ENCODE measurements at places on chromosomes 11 and 22. TPM values are rescaled to one million over a fixed set of nuclear protein-coding genes. Genes with fewer than 3 reads are reported as not detected.
A peak's percentile ranks its signal among the peaks of the same experiment; 100 is the strongest.

DNA sequence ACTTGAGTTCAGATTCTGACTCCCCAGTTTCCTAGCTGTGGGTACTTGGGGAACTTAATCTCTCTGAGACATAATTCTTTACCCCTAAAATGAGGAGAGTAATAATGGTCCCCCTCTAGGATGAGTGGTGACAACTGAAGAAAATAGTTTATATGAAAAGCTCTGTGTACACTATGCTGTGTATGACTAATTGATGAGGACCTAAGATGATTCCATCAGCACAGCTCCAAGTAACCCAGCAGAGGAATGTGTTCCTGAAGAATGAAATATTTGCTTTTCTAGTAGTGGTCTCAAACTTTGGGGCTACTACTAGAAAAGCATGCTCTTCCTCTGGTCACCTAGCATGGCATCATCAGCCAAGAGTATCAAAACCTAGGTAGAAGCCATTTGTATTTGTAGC is 217.3 kb upstream of the NARS2 start:
- DNase-seq: no peak

DNA sequence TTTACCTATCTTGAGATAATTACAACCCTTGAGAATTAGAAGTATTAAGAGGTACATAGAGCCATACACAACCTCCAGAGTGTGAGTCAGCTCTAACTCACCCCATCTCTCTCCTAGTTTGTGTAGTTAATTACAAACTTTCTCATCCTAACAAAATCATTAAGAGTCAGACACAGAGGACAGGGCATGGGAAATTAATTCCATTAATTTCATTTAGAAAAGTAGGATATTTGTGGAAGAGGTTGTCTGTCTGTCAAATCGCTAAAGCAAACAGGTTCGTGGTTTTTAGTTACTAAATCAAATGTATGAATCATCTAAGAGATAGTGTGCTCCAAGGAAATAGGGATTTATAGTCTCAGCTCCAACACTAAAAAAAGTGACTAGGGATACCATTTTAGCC is 1261.4 kb upstream of the TENM4 start:
- peak; percentile 4 for DNase-seq

GRCh38 chr11:37107831-37108230 is 509.8 kb upstream of the RAG2 start:
- no peak for DNase-seq

- no peak for DNase-seq
These were observed 455.9 kb upstream of the CNTN5 start for GRCh38 chr11:98564881-98565280.

Gene POGLUT3
- 60.0 TPM for total RNA-seq

DNA sequence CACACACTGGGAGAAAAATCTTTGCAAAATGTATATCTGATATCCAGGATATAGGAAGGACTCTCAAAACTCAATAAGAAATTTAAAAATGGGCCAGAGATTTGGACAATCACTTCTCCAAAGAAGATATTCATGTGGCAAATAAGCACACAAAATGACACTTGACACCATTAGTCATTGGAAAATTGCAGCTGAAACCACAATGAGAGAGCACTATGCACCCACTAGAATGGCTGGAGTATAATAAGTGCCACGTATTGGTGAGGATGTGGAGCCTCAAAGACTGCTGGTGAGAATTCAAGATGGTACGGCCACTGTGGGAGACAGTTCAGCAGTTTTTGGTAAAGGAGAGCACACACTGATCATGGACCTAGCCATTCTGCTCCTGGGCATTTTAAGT is 12.8 kb upstream of the OSBPL5 start:
- DNase-seq: peak; percentile 28

DNA sequence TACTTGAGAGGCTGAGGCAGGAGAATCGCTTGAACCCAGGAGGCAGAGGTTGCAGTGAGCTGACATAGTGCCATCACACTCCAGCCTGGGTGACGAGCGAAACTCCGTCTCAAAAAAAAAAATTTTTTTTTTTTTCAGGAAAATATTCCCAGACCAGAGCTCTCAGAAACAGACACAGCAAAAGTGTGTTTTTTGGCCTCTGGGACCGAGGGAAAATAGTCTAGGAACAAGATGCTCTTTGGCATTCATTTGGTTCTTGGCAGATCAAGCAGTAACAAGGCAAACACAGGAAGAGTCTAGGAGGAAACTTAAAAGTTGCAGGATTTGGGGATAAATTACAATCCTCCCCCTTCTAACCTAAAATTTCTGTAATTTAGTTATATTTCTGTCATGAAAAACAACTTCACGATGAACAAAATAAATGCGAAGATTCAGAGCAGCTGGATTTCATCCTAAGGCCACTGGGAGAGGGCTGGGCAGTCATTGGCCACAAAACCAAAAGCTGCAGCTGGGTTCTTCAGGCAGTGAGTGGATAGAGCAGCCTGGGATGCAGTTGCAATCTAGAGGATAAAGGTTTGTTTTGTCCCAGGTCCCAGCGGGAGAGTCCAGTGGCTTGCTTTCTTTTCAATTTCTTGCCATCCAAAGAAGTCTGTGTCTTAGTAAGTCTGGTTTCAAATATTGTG is 19.7 kb downstream of the ATG16L2 start:
- peak; percentile 41 for DNase-seq

DNA sequence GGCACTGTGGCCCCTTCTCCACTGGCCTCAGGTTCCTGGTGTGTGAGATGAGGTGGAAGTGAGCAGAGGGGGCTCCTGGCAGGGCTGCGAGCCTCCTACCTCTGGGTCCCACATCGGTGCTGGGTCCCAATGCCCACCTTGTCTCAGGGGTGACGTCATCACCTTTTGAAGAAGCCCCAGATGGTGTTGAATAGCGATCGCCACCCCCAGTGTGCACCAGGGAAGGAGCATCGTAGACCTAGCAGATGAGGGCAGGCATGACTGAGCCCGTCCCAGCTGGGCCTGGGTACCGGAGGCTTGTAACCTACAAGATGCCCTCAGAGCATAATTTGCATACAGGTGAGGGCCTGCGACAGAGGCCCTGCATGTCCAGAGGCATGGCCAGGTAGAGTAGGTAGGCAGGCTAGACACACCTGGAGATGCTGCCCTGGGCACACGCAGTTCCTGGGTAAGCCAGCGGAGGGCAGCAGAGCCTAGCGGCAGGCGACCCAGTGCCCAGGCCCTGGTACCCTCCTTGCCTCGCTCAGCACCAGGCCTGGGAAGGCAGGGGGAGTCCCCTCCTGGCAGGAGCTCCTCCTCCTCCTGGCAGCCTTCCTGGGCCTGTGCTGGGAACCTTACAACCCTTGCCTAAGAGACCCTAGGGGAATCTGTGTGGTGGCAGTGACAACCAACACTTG is 52.5 kb downstream of the TPCN2 start:
- DNase-seq: peak; percentile 70

GRCh38 chr11:114610550-114610949 is 15.0 kb upstream of the NXPE4 start:
- no peak for DNase-seq

Gene UCP2
- 6.1 TPM for total RNA-seq

DNA sequence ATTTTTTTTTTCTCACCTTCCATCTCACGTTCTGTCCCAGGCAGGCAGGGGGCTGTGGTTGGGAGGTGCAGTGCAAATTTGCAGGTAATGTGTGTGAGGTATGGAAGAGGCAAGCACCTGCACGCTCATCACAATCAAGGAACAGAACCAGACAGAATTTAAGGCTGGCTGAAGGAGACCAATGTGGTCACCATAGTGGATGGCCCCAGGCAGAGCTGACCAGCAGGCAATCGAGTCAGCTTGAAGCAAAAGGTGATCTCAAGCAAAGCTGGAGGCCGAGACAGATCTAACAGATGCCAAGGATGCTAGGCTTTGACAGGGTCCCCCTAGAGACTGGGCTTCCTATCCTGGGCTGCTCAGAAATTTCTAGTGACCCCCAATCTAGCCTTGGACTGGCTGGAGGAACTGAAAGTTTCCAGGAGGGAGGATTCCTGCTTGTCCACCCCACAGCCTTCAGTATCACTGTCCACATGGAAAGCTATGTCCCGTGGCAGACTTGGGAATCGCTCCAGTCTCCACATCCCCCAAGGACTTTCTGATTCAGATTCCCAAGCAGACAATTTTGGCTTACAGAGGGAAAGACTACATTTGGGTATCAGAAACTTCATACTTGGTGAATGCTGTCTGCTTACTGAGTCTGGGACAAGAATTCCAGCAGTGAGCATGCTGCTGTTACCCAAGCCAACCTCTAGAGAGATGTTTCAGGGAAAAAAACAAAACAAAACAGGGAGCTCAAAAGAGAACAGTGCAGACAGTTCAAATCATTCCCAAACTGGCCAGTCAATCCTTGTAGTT is 9.0 kb upstream of the MICAL3 start:
- no peak for DNase-seq

GRCh38 chr22:36874736-36875135 is 13.9 kb downstream of the NCF4 start:
- DNase-seq: no peak

Gene TUB
- total RNA-seq: 1.9 TPM

DNA sequence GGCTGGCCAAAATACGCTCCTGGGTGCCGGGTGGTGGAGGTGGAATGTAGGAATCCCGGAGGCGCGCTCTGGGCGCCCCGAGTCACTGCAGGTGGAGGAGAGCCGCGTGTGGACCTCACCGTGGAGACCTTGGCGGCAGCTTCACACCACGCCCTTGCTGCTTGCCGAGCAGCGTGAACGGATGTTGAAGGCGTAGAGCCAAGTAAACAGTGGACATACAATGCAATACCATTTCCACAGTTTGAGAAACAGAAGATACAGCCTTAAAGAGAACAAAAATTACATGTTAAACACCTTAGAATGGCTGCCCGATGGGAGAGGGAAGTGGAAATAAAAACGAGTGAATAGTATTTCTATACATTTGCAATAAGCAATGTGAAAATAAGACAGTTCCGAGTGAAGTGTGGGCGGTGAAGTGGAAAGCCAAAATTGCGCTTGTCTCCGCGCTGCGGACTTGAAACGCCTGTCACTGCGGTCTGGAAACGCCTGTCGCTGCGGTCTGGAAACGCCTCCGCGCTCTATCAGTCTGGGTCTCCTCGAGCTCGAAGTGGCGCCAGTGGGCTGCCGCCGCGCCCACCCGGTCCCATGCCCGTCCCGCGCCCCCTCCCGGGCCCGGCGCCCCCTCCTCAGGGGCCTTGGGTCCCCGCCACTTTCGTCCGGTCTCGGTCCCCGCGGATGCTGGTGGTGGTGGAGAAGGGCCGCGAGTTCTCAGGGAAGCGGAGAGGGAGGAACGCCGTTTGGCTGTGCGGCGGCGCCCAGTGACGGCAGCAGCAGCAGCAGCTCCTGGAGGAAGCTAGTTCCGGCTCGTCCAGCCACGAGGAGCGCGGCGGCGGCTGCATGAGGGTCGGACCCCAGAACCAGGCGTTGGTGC is 1.6 kb downstream of the NCR3LG1 start:
- peak; percentile 82 for DNase-seq

DNA sequence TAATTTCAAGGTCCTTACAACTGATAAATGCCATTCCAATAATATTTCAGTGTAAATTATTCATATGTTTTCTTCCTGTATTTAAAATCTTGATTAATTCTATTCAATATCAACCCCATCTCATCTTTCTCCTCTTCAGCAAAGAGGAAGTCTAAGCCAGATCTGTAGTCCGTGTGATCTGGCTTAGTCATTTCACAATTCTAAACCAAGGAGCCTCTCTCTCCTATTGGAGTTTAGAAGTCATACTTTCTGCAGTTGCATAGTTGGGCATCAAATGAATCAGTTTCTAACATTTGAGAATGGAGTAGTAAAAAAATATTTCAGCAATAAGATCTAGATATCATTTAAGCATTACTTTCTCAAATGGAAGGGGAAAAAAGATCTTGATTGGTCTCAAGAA is 354.9 kb downstream of the JRKL start:
- no peak for DNase-seq

GRCh38 chr11:12359761-12360160 is 17.6 kb upstream of the PARVA start:
- DNase-seq: no peak

GRCh38 chr11:26946257-26946716 is 47.6 kb upstream of the FIBIN start:
- DNase-seq: peak; percentile 61

DNA sequence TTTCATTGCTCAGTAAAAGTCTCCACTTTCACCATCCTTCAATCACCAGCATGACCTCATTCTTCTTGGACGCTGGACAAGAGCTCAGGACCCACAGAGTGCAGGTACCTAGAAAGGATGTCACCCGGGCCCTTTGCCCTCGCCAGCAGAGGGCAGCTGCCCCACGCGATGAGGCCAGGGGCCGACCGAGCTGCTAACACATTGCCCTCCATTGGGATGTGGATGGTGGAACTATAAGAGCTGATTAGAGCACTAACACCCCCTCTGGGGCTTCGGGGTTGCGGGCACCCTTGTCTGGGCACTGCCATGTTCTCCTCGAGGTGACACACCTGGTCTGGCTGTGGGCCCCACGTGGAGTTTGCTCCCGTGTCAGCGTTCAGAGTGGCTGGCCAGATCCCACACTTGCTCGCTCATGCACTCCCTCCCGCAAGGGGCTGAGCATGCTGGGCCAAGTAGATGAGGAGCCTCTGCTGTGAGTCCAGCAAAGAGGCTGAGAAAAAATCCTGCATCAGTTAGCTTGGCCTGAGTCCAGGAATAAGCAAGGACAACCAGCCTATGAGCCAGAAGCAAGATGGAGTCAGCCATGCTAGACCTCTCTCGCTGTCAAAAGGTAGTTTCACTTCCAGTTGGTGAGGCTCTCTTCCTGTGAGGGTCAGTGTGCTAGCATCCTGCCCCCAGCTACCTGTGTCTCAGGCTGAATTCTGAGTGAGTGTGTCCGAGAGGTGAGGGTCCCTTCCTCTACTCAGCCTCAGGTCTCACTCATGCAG is 9.8 kb downstream of the KRTAP5-6 start:
- DNase-seq: no peak

DNA sequence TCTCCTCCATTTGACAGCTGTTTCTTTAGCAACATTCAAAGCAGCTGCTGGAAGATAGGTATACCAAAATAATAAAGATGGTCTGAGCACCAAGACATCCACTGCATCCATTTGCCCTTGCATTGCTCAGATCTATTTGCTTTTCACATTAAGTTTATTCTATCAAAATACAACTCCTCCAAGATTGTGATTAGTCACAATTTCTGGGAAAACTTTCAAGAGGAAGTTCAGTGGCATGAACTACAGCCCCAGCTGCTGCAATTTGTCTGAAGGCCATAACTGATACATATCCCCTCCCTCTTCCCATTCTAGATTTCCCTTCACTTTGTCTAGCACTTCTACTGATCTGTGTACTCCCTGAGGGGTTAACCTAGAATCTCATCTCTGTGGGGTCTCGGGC is 117.5 kb upstream of the CEP126 start:
- DNase-seq: peak; percentile 21

DNA sequence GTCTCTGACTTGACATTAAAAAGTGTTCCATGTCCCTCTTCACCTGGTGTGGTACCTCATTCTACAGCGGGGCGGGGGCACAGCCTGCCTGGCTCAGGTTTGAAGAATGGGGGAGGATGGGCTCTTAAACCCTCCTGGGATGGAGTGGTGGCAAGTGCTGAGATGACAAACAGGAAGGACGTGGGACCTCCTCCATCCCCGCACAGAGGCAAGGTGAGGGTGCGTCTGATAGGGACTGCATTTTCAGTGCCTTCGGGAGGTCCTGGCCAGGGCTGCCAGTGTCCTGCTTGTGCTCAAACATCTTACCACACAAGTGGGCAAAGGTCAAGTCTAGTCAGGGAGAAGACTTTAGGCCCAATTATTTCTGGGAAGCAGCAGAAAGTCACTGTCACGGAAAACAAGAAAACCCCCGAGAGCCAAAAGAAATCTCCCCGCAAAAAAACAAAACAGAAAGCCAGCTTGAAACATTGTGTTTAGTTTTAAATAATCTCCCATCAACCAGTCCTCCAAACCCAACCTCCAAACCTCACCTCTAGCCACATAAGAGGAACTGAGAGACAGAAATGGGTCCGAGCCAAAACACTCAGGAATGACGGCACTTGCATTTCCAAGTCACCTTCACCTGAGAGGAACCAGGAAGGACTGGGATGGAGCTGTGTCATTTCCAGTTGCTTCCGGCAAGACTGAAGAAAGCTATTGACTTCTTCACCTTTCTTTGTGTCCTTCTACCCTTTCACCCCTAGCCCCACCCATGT is 966.5 kb downstream of the NTM start:
- no peak for DNase-seq
